Sigmoid colon (tissue), 7 donors: ENCODE measurements at places on chromosomes 4 and X. TPM values are rescaled to one million over a fixed set of nuclear protein-coding genes. Genes with fewer than 3 reads are reported as not detected.

The CXorf51A gene
- not detected for total RNA-seq

The ETFDH gene
- 44.6 TPM for total RNA-seq

The SRPK3 gene
- total RNA-seq = 13.0 TPM

The NAA11 gene
- not detected for total RNA-seq

The BEX1 gene
- total RNA-seq = 6.9 TPM

The SAGE1 gene
- total RNA-seq = not detected

The ETDB gene
- not detected for total RNA-seq

The ANOS1 gene
- total RNA-seq = 1.8 TPM

DNA sequence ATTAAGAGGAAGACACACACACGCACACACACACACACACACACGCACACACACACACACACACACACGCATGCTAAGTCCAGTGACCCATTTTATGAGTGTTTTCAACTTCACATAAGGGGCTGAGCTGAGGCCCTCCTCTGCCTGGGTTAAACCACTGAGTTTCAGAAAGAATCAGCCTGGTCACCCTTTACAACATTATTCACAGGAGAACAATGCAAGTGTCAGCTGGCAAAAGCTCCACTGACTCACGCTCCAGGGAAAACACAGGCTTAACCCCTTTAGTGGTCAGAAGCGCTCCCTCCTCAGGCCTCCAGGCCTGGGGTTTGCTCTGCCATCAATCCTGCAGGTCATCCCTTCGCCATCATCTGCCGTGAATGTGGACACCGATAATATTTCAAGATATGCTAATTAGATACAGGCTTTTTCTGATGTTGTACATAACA, 46.9 kb downstream of the ACOX3 start:
- DNase-seq = peak; percentile 91
- peak overlapping the region; percentile 78 for H3K27ac ChIP-seq
- no peaks in the 10 kb centered on the region for H3K27me3 ChIP-seq
- peaks cover 41% of the 10 kb centered on the region for H3K36me3 ChIP-seq
- no peak overlapping the region for H3K4me3 ChIP-seq
- H3K4me1 ChIP-seq = peaks cover 42% of the 10 kb centered on the region

GRCh38 chr4:55367084-55367722, 21.2 kb downstream of the SRD5A3 start:
- no peaks in the 10 kb centered on the region for H3K27me3 ChIP-seq
- DNase-seq = no peak
- no peaks in the 10 kb centered on the region for H3K4me1 ChIP-seq
- no peaks in the 10 kb centered on the region for H3K36me3 ChIP-seq
- no peak overlapping the region for H3K4me3 ChIP-seq
- H3K27ac ChIP-seq = no peak overlapping the region

GRCh38 chr4:77187322-77187721, 30.3 kb downstream of the CCNG2 start:
- no peak overlapping the region for H3K4me3 ChIP-seq
- H3K4me1 ChIP-seq = peaks cover 4% of the 10 kb centered on the region
- H3K27me3 ChIP-seq = no peaks in the 10 kb centered on the region
- no peaks in the 10 kb centered on the region for H3K36me3 ChIP-seq
- no peak for DNase-seq
- no peak overlapping the region for H3K27ac ChIP-seq

GRCh38 chr4:36786519-36786918, 458.0 kb upstream of the NWD2 start:
- H3K36me3 ChIP-seq = no peaks in the 10 kb centered on the region
- H3K4me3 ChIP-seq = no peak overlapping the region
- H3K27me3 ChIP-seq = no peaks in the 10 kb centered on the region
- no peaks in the 10 kb centered on the region for H3K4me1 ChIP-seq
- H3K27ac ChIP-seq = no peak overlapping the region

- H3K27me3 ChIP-seq = no peaks in the 10 kb centered on the region
- DNase-seq = no peak
- no peak overlapping the region for H3K4me3 ChIP-seq
- H3K27ac ChIP-seq = no peak overlapping the region
Measured at GRCh38 chr4:180280726-180281297, 1962.4 kb upstream of the TENM3 start.

- H3K27me3 ChIP-seq = peaks cover 3% of the 10 kb centered on the region
- no peak for DNase-seq
- no peak overlapping the region for H3K27ac ChIP-seq
Measured at GRCh38 chr4:154739111-154739510, 4.7 kb upstream of the LRAT start.

DNA sequence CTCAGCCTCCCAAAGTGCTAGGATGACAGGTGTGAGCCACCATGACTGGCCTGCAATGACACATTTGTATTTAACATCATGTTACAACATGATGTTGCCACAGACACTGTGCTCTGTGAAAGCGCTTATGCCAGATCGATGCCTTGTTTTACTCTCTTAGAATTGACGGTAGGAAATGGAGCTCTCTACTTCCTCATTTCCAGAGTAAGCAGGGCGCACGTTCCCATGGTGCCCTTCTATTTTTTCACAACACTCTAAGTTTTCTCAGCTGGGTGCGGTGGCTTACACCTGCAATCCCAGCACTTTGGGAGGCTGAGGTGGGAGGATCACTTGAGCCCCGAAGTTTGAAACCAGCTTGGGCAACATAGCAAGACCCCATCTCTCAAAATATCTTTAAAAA, 60.7 kb upstream of the DHRSX start:
- DNase-seq = no peak
- no peaks in the 10 kb centered on the region for H3K27me3 ChIP-seq
- H3K4me1 ChIP-seq = no peaks in the 10 kb centered on the region
- H3K36me3 ChIP-seq = no peaks in the 10 kb centered on the region

DNA sequence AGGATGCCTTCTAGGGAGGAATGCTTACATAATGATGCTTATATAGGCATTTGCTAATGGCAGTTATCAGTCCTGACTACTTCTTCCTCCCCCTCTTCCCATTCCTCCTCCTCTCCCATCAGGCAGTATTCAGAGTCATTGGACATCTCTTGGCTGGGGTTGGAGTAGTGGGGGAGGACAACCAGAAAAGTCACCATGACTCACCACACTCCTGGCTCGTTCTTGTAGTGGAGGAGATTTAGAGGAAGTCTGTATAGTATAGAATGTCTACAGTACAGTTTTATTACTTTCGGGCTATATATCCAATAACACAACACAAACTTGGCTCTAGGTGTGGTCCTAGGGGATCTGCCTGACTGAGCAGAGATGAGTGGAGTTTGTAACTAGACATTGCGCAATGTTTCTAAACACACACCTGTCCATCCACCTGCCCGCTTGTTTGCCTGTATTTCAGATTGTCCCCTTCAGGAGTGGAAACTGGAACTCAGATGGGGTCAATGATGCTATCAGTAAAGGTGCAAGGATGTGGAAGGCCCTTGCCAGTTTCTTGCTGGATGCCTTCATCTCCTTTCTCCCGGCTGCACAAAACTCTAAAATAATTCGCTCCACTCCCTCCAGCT, 27.9 kb upstream of the KIAA1210 start:
- no peaks in the 10 kb centered on the region for H3K36me3 ChIP-seq
- no peak for DNase-seq
- H3K4me3 ChIP-seq = no peak overlapping the region
- no peak overlapping the region for H3K27ac ChIP-seq

- H3K27ac ChIP-seq = no peak overlapping the region
- no peak for DNase-seq
- H3K27me3 ChIP-seq = no peaks in the 10 kb centered on the region
- H3K4me3 ChIP-seq = no peak overlapping the region
Measured at GRCh38 chrX:93319609-93320008, 353.8 kb downstream of the NAP1L3 start.

- H3K4me1 ChIP-seq = peaks cover 39% of the 10 kb centered on the region
- H3K36me3 ChIP-seq = no peaks in the 10 kb centered on the region
- no peaks in the 10 kb centered on the region for H3K27me3 ChIP-seq
- no peak overlapping the region for H3K4me3 ChIP-seq
- DNase-seq = peak; percentile 94
Measured at GRCh38 chrX:153922932-153923857, 2.9 kb downstream of the ARHGAP4 start.

GRCh38 chr4:26909369-26909768, 48.7 kb downstream of the STIM2 start:
- no peak for DNase-seq
- H3K27me3 ChIP-seq = no peaks in the 10 kb centered on the region
- no peaks in the 10 kb centered on the region for H3K36me3 ChIP-seq
- no peak overlapping the region for H3K27ac ChIP-seq
- peaks cover 5% of the 10 kb centered on the region for H3K4me1 ChIP-seq

DNA sequence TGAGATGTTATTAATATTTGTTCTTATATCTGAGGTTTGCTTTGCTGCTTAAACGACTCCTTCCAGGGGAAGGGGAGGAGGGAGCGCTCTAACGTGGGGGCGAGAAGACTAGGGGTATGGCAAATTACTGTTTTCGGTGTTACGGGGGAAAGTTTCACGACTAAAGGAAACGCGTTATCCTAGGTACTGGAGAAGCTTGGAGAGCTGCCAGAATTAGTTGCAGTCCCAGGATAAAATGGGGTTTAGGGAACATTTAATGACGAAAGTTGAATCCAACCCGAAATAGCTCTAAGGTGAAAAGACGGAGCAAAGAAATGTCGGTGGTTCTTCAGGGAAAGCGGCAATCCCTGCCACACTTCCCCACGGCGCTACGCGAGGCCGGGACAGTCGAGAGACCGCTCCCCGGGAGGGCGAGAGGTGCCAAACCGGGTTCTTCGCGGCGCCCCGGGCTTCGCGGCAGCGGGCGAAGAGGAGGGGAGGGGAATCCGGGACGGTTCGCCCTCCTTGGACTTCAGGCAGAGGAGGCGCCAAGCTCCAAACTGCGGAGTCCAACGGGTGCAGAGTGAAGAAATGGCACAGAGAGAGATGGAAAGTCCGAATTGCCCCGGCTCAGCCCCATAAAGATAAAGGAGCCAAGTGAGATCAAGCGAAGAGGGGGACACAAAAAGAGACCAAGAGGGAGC, 724 bp downstream of the THOC2 start:
- H3K27ac ChIP-seq = peak overlapping the region; percentile 81
- H3K27me3 ChIP-seq = no peaks in the 10 kb centered on the region
- H3K36me3 ChIP-seq = no peaks in the 10 kb centered on the region
- no peak for DNase-seq

DNA sequence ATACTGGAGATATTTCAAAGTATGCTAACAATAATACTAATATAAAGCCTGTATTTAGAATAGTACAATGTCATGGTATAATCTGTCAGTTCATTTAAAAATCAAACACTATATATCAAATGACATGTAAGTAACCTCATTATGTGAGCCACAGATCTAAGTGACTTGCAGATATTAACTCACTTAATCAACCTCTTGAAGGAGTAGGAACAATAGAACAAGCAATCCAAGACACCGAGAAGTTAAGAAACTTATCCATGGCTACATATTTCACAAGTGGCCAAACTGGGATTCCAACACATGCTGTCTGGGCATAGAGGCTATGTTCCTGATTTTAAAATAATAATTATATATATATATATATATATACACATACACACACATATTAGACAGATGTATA, 554.0 kb downstream of the ARAP2 start:
- no peaks in the 10 kb centered on the region for H3K4me1 ChIP-seq
- no peaks in the 10 kb centered on the region for H3K27me3 ChIP-seq
- H3K27ac ChIP-seq = no peak overlapping the region
- no peak overlapping the region for H3K4me3 ChIP-seq
- DNase-seq = no peak
- H3K36me3 ChIP-seq = no peaks in the 10 kb centered on the region

GRCh38 chrX:104833401-104833800, 267.4 kb downstream of the IL1RAPL2 start:
- DNase-seq = no peak
- H3K27ac ChIP-seq = no peak overlapping the region
- H3K4me3 ChIP-seq = no peak overlapping the region
- H3K4me1 ChIP-seq = no peaks in the 10 kb centered on the region

DNA sequence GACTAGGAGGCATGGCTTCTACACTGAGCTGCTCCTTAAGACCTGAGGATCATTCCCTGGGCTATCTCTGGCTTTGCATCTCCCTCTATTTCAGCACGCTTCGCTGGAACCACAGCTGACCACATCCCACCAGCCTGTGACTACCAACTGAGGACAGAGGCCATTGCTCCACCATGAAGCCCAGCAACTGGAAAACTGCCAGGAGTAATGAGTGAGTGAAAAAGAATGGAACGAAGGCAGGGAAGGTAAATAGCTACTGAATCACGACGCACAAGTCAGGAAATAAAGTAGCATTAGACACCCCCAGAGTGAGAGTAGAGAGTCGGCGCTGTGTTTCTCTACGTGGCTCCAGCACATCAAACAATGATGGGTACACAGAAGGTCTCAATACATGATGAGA, 314.7 kb downstream of the LDB2 start:
- no peaks in the 10 kb centered on the region for H3K36me3 ChIP-seq
- DNase-seq = no peak
- H3K4me1 ChIP-seq = no peaks in the 10 kb centered on the region
- no peaks in the 10 kb centered on the region for H3K27me3 ChIP-seq

- peak; percentile 80 for DNase-seq
- H3K4me1 ChIP-seq = no peaks in the 10 kb centered on the region
- no peaks in the 10 kb centered on the region for H3K36me3 ChIP-seq
- H3K4me3 ChIP-seq = peak overlapping the region; percentile 75
Measured at GRCh38 chrX:23742174-23742696, 841 bp downstream of the ACOT9 start.

GRCh38 chr4:184668511-184669114, 19.1 kb downstream of the PRIMPOL start:
- no peak for DNase-seq
- no peak overlapping the region for H3K4me3 ChIP-seq
- no peaks in the 10 kb centered on the region for H3K36me3 ChIP-seq
- no peak overlapping the region for H3K27ac ChIP-seq
- H3K27me3 ChIP-seq = no peaks in the 10 kb centered on the region

GRCh38 chrX:138082251-138082650, 516.3 kb downstream of the ZIC3 start:
- no peaks in the 10 kb centered on the region for H3K4me1 ChIP-seq
- no peak for DNase-seq
- H3K27me3 ChIP-seq = no peaks in the 10 kb centered on the region

GRCh38 chrX:104568304-104568915, 2.4 kb downstream of the IL1RAPL2 start:
- no peak overlapping the region for H3K4me3 ChIP-seq
- H3K27me3 ChIP-seq = no peaks in the 10 kb centered on the region
- H3K36me3 ChIP-seq = no peaks in the 10 kb centered on the region
- no peaks in the 10 kb centered on the region for H3K4me1 ChIP-seq
- no peak for DNase-seq
